ENCODE measurements at places on chromosomes 2 and 18. TPM values are rescaled to one million over a fixed set of nuclear protein-coding genes. Genes with fewer than 3 reads are reported as not detected.

LCT gene
- not detected for polyA plus RNA-seq

TSPYL6 gene
- not detected for polyA plus RNA-seq

C2orf81 gene
- polyA plus RNA-seq: 8.6 TPM

CLEC4F gene
- polyA plus RNA-seq: not detected

MALL gene
- polyA plus RNA-seq: not detected

DNAJC10 gene
- 39.3 TPM for polyA plus RNA-seq

UGT1A8 gene
- not detected for polyA plus RNA-seq

ZNF521 gene
- polyA plus RNA-seq: not detected

LHCGR gene
- polyA plus RNA-seq: not detected

C2orf49 gene
- 9.7 TPM for polyA plus RNA-seq

DNA sequence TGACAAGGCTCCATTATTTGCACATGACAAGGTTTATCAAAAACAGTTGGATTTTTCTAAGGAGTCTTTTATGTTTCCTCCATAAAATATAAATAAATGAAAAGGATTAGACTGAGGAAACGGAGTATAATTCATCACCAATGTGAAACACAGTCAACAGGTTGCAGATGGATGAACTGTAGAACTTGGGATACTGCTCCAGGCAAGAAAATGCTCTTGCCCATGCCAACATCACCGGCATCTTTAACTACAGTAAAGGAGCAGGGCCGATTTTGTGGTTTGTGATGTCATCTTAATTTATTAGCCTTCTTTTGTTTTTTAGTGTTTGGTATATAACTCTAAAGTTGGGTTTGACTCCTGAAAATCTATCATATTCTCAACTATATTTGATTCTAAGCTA is 577.3 kb downstream of the EPHA4 start:
- DNase-seq: no peak

GRCh38 chr2:46850742-46851141 is 64.9 kb downstream of the MCFD2 start:
- no peak for DNase-seq

DNA sequence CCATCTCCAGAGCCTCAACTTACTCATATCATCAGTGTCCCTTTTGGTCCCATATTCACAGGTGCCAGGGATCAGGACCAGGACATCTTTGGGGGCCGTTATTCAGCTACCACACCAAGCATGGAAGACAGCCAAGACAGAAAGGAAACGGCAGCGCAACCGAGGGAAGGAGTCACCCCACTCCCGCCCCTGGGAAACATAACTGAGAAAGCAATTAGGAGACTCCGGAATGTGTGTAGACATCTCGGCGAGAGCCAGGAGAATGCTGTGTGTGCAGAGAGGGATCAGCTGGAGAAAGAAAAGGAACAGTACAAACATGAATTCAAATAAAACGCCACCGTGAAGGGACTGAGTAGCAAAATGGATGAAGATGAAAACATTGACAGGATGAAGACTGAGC is 13.4 kb upstream of the BOK start:
- no peak for DNase-seq

GRCh38 chr2:43139996-43140621 is 86.3 kb downstream of the ZFP36L2 start:
- no peak for DNase-seq

GRCh38 chr18:34364699-34365098 is 140.0 kb upstream of the NOL4 start:
- DNase-seq: no peak

DNA sequence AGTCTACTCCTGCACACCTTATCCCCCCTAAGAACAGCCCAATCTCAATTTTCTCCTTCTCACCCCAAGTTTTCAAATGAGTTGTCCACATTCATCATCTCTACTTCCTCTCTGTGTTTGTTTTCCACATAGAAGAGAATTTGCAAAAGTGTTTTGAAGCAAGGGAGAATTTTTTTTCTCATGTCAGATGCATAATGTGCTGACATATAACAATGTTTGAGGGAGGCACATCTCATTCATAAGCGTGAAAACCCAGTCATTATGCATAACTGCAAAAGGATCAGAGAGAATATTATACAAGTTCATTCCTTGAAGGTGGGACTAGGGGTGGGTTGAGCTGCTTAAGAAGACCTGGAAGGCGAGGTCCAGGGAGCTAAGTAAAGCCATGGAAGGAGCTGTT is 80.8 kb upstream of the SLC1A4 start:
- no peak for DNase-seq

DNA sequence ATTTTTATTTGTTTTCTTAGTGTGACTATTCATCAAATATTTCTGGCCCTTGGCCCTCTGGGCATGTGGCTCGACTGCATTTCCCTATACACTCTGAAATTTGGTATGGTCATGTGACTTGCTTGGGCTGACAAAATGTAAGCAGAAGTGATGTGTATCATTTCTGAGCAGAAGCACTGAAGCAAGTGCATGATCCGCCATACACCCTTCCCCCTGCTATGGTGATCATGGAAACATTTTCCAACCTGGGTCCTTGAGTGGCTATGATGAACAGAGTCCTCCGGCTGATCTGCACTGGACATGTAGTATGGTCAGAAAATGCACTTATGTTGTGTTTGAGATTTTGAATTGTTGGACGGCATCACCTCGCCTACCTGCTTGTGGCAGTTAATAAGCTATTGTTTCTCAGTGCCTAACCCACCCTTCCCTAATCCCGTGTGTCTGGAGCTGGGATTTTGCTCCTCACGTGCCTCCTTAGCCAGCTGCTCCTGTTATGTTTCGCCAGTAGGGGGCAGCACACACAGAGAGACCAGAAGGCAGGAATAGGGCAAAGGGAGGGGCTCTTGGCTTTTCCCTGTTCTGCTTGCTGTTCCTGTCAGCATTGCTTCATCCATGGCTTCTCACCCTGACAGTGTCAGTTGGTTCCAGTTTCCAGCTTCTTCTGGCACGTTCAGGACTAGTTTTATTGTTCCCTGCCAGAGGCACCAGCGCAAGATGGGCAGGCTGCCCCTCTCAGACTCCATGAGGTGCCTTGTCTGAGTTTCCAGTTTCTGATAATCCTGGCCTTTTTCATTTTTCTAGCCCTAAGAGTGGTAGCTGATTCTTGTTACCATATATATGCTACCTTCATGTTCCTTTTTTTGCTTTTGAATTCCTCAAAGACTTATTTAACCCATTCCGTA is 207.4 kb downstream of the ARL6IP6 start:
- DNase-seq: no peak

- DNase-seq: no peak
Measured at GRCh38 chr2:185771396-185771795, 32.8 kb downstream of the FSIP2 start.

- DNase-seq: no peak
Measured at GRCh38 chr18:24530630-24531111, 70.2 kb downstream of the HRH4 start.

DNA sequence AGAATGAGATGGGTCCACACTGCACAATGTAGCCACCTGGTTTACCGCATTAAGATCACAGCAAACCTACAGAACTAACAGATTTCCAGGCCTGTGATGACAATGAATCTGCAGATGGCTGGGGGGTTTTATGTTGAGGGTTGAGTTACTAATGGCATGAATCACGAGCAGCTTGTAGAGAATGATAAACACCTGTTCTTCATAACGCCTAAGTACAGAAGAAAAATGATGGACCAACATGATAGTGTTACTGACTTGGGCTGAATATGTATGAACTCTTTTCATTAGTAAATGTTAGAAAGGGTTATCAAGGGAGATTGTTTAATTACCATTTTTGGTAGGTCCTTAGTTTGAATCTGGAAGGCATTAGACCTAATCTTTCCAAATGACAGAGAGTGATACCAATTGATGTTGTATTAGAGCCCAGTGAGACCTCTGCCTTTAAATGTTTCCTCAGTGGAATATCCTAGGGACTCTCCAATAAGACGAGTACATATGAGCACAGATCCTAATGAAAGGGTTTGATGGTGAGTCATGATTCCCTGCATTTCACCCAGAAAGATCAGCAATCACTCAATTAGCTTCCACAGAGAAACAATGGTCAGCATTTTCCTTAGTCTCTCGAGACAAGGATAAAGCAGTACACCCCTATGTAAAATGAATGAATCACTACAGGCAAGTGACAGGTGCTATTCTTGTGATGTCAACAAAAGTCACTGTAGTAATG is 243.8 kb downstream of the DLGAP1 start:
- DNase-seq: no peak

- no peak for DNase-seq
Measured at GRCh38 chr18:72339976-72340375, 204.2 kb downstream of the CBLN2 start.

DNA sequence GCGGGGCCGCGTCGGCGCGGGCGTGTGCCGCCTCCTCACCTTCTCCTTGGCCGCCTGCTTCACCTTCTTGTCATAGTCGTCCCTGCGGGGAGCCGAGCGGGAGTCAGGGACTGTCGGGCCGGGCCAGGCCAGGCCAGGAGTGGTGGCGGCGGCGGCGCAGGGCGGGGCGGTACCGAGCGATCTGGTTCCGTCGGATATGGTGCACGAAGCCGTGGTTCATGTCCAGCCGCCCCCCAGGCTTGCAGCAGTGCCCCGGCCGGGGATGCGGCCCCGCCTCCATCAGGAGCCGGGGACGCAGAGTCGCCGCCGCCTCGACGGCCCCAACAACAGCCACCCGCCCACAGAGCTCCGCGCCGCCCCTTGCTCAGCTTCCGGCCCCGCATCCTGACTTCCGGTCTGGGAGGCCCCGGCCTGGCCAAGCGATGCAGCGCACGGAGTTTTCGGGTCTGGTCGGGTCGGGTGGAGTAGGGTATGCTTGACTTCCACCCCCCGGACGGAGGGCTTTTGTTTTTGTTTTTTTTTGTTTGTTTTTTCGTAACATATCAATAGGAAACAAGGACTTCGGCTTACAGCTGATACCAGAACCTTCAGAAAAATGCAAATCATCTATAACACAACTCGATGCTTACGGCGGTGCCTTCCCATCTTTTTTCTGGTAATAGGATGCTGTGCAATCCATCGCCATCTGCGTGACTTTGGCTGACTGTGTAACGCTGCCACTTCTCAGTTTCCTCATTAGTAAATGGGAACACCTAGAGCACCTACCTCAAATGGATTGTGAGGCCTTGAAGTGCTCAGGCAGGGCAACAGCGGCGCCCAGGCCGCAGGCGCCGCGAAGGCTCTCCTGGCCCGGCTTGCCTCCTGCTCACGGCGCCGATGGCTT is at the start of gene C2orf68:
C2orf68 (minus strand) TSS at position 362 of the 883 bp plus-strand sequence; CDS start at position 280, 82 bp downstream.
- DNase-seq: peak; percentile 77

GRCh38 chr2:12597610-12598009 is 119.1 kb upstream of the TRIB2 start:
- no peak for DNase-seq

DNA sequence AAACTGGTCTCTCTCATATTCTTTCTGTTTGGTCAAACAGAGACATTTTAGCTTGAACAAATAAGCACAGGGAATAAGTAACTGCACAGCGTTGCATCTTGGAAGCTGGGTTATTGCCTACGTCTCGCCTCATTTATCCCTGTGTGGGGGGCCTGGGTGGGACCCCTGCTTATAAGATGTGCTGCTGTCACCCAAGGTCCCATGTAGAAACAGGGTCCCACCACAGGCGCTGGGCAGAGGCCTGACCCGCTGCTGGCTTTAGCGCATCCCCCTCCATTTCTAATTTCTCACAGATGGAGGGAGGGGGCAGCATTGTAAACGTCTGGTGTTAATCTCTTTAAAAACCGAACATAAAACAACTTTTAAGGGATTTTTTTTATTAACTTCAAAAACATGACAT is 207.8 kb downstream of the HDAC4 start:
- DNase-seq: no peak

DNA sequence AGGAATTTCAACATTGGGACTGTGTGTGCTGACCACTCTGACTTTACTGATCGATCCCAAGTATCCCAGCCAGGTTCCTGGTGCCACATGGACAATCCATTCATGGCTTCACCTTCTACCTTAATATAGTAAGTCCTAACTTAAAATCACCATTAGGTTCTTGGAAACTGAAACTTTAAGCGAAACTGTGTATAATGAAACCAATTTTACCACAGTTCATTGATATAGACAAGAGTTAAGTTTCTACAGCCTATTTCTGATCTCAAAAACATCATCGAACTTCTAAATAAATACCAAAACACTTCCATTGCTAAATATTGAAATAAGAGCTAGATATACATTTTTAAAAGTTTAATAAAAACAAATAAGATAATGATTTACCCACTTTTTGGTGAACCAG is 4.4 kb upstream of the EXOC6B start:
- DNase-seq: no peak

DNA sequence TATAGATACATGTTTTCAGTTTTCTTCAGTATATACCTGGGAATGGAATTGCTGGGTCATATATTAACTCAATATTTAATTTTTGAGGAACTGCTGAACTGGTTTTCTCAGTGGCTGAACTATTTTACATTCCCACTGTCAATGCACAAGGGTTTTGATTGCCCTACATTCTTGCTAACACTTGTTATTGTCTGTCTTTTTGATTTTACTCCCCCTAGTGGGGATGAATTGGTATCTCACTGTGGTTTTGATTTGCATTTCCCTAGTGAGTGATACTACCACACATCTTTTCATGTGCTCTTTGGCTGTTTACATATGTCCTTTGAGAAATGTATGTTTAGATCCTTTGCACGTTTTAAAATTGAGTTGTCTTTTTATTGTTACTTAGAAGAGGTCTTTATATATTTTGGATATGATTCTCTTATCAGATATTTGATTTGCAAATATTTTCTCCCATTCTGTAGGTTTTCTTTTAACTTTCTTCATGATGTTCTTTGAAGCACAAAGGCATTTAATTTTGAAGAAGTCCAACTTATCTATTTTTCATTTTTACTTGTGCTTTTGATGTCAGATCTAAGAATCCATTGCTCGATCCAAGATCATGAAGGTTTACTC is 36.2 kb downstream of the ASB1 start:
- DNase-seq: peak; percentile 56

DNA sequence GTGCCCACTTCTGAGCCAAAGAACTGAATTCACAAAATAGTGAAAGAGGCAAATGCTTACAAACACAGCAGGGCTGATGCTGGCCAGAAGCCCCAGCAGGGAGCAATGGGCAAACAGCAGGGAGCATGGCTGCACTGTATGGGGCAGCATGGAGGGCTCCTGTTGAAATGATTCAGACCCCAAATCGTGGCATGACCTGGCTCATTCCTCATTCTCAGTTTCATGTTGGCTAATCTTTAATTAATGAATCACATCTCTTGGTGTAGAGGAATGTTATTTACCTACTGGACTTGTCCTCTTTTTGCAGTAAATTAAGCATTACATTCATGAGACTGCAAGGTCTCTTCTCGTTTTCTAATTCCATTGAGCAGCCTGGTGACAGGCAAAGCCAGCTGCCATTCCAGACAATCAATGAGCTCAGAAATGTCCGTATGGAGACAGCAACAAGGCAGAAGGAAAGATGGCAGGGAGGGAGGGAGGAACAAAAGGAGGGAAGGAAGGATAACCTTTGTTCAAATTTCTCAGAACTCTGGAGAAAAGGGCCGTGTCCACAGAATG is 84.9 kb upstream of the ST8SIA3 start:
- no peak for DNase-seq

- DNase-seq: no peak
Measured at GRCh38 chr2:118994172-118994700, 52.2 kb downstream of the MARCO start.

GRCh38 chr2:69704446-69704845 is 37.5 kb upstream of the ANXA4 start:
- no peak for DNase-seq
